ENCODE measurements at places on chromosomes 5 and 9. TPM values are rescaled to one million over a fixed set of nuclear protein-coding genes. Genes with fewer than 3 reads are reported as not detected.

The RFESD gene
- total RNA-seq = 1.2 TPM

GRCh38 chr5:106875591-106876297 is 795.0 kb downstream of the EFNA5 start:
- peak; percentile 62 for DNase-seq

The GRXCR2 gene
- total RNA-seq = not detected

- DNase-seq = no peak
Measured at GRCh38 chr5:122673343-122673742, 101.5 kb upstream of the SNX2 start.

The TMEM215 gene
- total RNA-seq = not detected

The ENC1 gene
- 69.9 TPM for total RNA-seq

The MUSK gene
- total RNA-seq = not detected

DNA sequence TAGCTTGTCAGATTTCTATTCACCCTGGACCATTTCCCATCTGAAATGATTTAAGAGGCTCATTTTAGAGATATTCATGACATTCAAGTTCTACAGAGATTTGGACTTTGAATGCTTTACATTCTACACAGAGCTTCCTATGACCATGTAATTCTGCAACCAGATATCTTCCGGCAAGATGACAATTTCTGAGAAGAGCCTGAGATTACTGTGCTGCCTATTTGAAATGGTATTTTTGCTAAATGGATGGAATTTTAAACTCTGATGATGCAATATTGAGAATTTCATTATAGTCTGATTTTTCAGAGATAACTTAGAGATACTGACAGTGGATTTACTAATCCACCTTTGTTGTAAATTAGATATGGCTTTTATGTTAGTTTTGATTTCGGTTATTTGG is 16.0 kb upstream of the ACOT12 start:
- no peak for DNase-seq

DNA sequence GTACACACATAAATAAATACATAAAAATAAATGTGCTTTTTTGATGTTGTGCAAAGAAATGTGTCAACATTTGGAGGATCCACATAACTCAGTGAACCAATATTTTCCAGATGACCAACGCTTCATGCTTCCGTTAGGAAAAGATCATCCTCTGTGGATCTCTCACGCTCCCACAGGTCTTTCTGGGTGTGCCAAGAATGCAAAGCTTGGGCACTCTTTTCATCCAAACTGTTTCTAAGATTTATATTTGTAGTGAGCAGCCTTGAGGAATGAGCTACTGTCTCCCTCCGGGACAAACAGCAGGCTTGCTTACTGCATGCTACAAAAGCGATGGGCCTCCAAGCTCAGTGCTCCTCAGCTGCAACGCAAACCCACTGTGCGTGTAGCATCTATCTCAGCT is 46.2 kb upstream of the RUFY1 start:
- DNase-seq = no peak

GRCh38 chr9:103660830-103661229 is 433.3 kb upstream of the SMC2 start:
- DNase-seq = no peak

- no peak for DNase-seq
Measured at GRCh38 chr5:138339464-138339863, 1.4 kb downstream of the FAM53C start.

- DNase-seq = peak; percentile 37
Measured at GRCh38 chr5:53479045-53479589, 1.3 kb upstream of the FST start.

DNA sequence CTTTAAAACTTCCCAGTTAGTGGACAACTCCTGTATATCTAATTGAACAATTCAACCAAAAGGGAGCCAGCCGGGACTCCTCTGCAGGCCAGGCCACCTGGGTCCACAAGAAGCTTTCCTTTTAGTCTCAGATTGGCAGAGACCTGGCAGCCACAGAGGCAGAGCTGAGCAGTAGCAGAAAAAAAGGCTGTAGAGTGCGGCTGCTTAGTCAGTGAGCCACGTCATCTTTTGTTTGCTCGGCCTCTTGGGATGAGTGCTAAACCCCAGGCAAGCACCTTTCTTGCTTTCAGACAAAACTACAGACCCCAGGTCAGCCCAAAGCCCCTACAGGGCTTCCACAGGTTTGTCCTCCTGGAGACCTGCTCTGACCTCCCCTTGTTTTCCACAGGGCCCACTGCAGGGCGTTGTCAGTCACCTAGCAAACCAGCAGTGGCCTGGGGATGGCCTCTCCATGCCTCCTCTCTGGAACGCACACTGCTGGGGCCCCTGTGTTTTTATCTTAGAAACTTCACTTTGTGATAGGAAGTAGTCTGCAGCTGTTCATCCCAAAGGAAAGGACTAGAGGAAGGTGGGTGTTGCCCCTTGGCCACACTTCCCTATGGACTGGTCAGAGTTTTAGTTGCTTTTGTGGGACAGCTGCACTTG is 49.9 kb downstream of the SHB start:
- DNase-seq = peak; percentile 63

DNA sequence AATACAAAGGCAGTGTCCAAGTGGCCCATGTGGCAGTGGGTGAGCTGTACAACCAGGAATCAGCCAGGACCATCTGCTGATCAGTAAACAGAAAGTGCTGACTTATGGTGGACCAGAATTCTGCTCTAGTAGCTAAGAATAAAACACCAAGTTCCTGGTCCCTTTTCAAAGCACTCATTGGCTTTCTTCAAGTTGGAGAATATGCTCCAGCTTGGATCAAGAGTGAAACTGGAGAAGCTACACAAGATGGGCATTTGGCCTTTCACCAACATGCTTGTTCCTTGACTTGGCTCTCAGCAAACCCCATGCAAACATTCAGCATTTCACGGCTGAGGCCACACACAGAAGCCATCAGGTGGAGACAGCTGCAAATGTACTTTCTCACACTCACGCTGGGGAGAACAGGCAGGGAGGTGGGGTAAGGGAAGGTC is 32.1 kb downstream of the MARCHF3 start:
- no peak for DNase-seq

The TMEFF1 gene
- 1.9 TPM for total RNA-seq

- no peak for DNase-seq
Measured at GRCh38 chr5:145903867-145904266, 31.1 kb upstream of the GRXCR2 start.

The INSL6 gene
- not detected for total RNA-seq

DNA sequence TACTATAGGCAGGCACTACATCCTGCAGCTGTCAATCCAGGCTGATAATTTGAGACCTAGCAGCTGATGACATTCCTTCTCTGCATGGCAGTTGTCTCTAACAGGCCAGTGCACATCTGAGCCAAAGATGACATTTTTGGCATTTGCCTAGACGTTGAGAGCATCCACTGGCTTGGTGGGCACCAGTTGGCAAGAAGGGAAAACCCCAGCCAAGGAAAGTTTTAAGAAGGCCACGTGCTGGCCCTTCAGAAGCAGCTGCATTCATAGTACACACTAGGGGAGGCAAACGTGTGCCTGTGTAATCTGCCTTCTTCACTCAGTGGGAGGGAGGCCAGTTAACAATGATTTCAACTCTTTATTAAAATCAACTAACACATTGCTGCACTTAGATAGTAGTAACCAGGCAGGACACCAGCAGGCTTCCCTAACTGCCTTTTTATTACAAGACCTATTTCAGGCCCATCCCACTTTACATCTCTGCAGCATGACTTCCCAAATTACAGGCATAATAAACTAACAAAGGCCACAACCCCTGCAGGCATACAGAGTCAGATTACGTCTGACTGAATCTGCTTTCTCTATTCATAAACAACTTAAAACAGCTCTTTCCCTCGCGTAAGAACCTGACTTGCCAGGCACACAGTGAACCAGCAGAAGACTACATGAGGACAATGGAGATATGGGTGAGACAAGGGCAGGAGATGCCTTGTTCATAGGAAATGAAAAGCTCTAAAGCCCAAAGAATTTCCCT is 576.3 kb downstream of the PDE4D start:
- no peak for DNase-seq

The OR1J2 gene
- total RNA-seq = not detected
